ENCODE measurements at places on chromosomes 6 and 20.

DNA sequence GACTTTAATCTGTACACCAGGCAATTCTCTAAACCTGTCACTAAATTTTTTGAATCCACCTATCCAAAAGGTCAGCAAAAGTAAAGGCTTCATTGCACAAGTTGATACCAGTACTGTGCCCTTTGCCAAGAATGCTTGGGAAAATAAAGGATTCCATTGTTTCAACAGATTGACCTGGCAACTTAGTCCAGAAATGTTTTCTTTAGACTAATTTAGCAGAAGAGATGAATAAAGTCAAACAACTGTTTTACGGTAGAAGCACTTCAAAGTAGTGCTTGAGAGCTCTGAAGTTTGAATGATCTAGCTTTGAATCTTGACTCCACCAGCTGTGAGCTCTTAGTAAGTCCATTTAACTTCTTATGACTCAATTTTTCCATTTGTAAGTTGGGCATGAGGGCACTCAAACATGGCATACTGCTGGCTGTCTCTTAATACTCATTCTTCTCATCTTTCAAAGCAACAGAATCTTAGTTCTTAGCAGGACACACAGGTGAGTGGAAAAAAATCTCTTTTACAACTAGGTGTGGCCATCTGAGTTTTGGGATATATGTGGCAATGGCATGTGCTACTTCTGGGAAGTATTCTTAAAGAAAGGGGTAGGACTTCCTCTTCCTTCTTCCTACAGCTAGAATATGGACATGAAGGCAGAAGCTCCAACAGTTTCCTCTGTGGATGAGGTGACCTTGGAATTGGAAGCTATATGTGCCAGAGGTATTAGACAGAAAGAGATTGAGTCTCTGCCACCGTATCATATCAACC is 55.9 kb upstream of the LOC128125822 start:
- DNase-seq: no peak

- DNase-seq: no peak
These were observed 896 bp upstream of the RNASET2 start for GRCh38 chr6:166957087-166957804.

- no peak for DNase-seq
These were observed 98.8 kb upstream of the NRN1 start for GRCh38 chr6:6105472-6106036.

GRCh38 chr6:42190554-42191183 is 4.1 kb downstream of the GUCA1B start:
- DNase-seq: no peak

DNA sequence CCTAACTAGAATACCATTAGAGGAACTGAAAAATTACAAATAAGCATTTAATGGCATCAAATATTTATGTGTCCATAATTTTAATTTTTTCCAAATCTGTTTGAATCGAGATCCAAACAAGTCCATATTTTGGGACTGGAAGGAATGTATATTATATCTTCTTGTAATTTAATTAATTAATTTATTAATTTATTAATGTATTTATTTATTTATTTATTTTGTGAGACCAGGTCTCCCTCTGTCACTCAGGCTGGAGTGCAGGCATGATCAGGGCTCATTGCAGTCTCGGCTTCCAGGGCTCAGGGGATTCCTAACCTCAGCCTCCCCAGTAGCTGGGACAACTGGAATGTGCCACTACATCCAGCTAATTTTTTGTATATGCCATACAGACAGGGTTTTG is 453.6 kb downstream of the PRKN start:
- DNase-seq: no peak

DNA sequence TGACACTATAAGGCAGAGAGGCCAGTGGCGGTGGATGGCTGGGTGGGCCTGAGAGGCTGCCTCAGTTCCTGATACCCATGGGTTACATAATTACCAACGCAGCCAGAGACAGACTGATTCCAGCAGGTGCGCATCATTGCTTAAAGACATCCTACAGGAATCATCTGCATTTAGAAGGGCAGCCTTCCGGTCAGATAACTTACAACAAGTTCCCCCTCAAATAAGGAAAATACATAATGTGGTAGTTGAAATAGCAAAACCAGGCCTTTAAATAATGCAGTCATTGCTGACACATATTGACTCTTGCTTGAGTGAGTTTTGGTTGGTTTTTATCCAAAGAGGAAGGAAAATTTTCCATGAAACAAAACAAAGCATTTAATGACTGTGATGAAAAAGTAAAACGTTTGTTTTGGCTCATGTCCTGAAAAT is 81.9 kb downstream of the SIM1 start:
- DNase-seq: no peak

- no peak for DNase-seq
These were observed 67.6 kb downstream of the AFG1L start for GRCh38 chr6:108362455-108362854.

DNA sequence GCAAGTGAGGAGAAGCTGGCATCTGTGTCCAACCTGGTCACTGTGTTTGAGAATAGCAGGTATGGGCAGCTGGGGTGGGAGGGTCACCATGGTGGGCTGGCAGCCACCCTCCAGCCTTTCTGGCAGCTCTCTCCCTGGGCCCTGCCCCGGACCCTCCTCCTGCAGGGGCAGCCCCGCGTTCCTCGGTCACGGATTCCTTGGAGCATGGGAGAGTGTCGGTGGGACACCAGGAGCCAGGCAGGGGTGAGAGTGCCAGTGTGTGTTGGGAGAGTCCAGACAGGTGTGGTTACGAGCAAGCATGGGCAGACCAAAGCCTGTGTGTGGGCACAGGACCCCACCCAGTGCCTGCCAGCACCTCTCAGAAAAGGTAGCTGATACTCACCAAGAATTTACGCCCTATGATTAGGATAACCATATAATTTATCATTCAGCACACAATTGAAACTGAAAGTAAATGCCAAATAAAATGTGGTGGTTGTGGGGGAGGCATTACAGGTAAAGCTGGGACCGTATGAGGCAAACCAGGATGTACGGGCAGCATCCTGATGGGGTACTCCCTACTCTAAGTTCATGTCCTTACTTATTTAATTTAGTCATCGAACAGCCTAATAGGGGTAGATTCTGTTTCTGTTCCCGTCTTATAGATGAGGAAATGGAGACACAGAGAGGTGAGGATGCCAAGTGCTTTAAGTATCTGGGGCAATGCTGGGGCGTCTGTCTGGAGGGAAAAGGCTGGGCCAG is 542 bp downstream of the FGD2 start:
- DNase-seq: no peak

GRCh38 chr20:4722993-4723392 is 1.3 kb downstream of the PRND start:
- no peak for DNase-seq

GRCh38 chr6:32885698-32886286 is 31.8 kb downstream of the PSMB9 start:
- DNase-seq: no peak

GRCh38 chr6:133070410-133071043 is 170.6 kb upstream of the EYA4 start:
- DNase-seq: no peak

- no peak for DNase-seq
These were observed 54.4 kb upstream of the CEP85L start for GRCh38 chr6:118705544-118706491.

- DNase-seq: no peak
These were observed 1.9 kb upstream of the ELOVL4 start for GRCh38 chr6:79949233-79949632.

Measured in activated naive CD8-positive, alpha-beta T cell treated with anti-CD3 and anti-CD28 coated beads, Interleukin-2, amount 50 U/mL, for 16 hours (primary cell).